ENCODE measurements at places on chromosomes 12 and 14. TPM values are rescaled to one million over a fixed set of nuclear protein-coding genes. Genes with fewer than 3 reads are reported as not detected.

- DNase-seq: no peak
Measured at GRCh38 chr12:19301688-19302087, 137.6 kb upstream of the AEBP2 start.

Gene COCH
- 7.1 TPM for polyA plus RNA-seq

Gene C12orf50
- polyA plus RNA-seq: 0.37 TPM

DNA sequence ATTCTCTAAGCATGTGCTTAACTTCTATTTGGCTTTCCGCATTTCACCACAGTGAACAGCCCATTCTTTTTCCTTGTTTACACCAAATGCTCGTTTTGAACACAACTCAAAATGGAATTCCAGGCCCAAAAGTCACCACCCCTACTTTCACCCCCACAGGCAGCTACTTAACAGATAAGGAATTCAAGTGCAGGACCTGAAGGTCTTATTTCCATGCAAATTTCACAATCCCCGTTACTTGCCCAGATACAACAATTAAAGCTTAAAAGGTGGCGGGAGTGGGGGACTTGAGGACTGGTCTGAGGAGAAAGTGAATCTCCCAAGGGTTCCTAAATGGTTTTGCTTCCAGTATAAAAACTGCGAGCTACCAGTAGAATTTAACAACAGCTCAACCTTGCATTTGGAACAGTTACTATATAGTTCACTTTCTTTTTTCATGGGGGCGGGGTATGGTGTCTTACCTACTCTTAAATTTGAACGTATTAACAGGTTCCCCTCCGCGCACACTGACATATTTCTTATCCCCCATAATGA is 3.7 kb downstream of the USP44 start:
- DNase-seq: no peak

GRCh38 chr14:100536121-100536510 is 51.1 kb downstream of the BEGAIN start:
- DNase-seq: no peak

GRCh38 chr14:38357557-38357956 is 101.7 kb upstream of the CLEC14A start:
- no peak for DNase-seq

- DNase-seq: no peak
Measured at GRCh38 chr12:116773276-116773731, 35.2 kb downstream of the RNFT2 start.

Gene CD4
- polyA plus RNA-seq: 7.0 TPM

Measured in muscle of back (tissue), 13 donors.